Hematopoietic multipotent progenitor cell treated with erythropoietin and hydrocortisone succinate and interleukin-3 and kit ligand, for 4 days (in vitro differentiated cells): ENCODE measurements at places on chromosomes 5 and 9.

GRCh38 chr5:147857302-147858129 is 21.0 kb upstream of the SCGB3A2 start:
- DNase-seq: peak; percentile 78

GRCh38 chr9:37977851-37978480 is 74.0 kb upstream of the SLC25A51 start:
- peak; percentile 39 for DNase-seq

- DNase-seq: no peak
Observed at GRCh38 chr5:126002222-126002897, 420.8 kb upstream of the GRAMD2B start.

GRCh38 chr5:33227746-33228145 is 213.0 kb upstream of the TARS1 start:
- no peak for DNase-seq

GRCh38 chr5:178403351-178403750 is 170.7 kb upstream of the PHYKPL start:
- DNase-seq: no peak

GRCh38 chr5:83955916-83956315 is 235.3 kb upstream of the HAPLN1 start:
- no peak for DNase-seq

GRCh38 chr5:54091307-54092130 is 218.9 kb downstream of the ARL15 start:
- DNase-seq: no peak

GRCh38 chr9:26229324-26230054 is 551.2 kb upstream of the TUSC1 start:
- no peak for DNase-seq

GRCh38 chr5:140267559-140268018 is 35.3 kb downstream of the PFDN1 start:
- peak; percentile 33 for DNase-seq

DNA sequence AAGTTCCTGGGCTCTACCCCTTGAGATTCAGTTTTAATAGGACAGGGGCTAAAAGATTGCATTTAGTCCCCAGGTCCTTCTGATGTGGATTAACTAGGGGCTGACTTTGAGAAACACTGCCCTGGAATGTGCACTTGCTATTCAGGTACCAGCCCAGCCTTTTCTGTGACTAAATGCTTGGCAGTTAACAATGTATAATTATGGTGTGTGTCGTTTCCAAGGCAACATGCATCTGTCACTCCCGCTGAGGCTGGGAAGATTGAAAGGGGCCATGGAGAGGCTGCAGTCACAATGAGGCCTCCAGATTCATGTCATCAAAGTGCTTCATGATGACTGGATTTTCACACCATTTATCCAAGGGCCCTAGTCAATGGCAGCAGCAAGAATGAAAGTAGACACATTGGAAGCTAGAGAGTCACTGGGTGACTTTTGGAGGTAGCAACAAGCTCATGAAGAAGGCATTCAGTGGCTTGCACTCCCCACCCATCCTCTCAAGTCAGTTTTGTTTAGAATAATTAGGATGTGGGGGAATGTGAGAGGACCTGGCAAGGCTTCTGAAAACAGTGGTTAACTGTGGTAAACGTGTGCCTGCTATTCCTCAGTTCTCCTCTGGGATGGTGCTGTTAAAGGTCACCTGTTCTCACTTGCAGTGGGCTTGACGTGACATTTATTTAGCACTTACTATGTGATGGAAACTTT is 28.3 kb downstream of the RAI14 start:
- no peak for DNase-seq

DNA sequence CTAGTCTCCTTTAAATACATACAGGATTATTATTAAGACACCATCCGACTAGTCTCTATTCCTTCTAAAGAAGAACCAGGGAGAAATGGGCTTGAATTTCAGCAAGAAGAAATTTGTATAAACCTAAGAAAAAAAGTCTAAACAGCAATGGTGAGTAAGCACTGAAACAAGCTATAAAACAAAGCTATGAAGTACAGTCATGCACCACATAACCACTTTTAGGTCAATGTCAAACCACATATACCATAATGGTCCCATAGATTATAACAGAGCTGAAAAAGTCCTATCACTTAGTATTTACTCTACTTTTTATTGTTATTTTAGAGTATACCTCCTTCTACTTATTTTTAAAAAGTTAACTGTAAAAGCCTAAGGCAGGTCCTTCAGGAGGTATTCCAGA is 102.0 kb upstream of the NFIB start:
- no peak for DNase-seq

DNA sequence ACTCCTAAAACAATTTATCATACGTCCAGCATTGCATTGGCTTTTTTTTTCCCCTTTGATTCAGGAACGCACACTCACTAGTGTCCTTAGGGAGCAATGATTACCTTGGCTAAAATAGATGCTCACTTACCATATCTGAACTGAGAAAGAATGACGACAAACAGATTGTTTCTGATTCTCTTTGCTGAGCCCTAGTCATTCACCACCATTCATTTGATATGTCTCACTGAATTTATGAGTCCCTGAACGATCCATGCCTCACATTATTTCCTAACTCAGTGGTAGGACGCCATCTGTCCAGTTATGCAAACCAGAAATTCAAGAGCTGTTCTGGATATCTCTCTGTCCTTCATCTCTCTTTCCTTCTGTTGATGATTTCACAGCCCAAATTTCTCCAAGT is 39.3 kb upstream of the DAB2 start:
- DNase-seq: no peak

DNA sequence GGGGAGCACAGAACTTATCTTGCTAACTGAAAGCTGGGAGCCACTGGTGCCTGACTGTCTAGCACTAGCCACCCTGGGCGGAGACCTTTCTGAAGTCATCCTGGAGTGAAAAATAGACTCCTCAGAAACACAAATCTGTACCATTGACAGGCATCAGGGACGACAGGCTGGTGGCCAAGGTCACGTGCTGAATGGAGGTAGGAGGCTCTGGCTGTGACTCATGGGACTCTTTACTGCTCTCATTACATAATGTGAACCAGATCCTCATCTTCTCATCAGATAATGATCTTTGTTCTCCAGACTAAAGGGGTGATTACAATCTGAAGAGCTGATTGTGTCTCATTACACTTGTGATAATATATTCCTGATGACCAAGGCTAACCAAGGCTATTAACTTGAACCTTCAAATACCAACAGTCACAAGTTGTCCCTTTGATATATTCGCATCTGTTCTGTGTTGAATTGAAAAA is 91.8 kb downstream of the SEMA5A start:
- DNase-seq: no peak

GRCh38 chr5:152631221-152631620 is 226.1 kb upstream of the NMUR2 start:
- DNase-seq: no peak

- DNase-seq: no peak
Observed at GRCh38 chr5:757931-758697, 26.4 kb downstream of the ZDHHC11B start.

DNA sequence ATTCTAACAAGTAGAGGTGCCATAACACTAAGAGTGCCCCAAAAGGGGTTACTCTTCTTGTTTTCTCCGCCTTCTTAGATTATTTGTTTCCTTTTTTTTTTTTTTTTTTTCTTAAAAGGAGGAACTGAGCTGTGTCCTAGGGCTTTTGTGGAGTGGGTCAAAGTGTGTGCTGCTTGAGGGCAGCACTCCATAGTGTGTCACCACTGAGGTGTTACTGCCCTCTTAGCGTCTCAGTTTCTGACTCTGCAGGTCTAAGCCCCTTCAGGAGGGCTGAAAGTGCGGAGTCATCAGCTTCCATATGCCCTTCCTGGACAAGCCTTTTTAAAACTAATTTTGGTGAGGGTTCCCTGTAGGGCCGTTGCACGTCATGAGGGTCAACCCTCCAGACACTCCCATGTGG is 12.6 kb upstream of the NANS start:
- DNase-seq: no peak

DNA sequence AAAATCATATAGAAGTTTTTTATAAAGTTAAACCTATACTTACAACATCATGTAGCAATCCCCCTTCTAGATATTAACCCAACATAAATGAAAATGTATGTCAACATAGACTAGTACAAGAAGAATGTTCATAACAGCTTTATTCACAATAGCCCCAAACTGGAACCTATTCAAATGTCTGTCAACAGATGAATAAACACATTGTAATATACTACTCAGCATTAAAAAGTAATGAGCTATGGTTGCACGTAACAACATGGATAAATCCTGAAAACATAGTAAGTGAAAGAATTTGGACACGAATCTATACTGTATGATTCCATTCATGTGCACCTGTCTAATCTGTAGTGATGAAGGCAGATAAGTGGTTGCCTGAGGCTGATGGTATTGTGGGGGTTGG is 73.9 kb downstream of the CSNK1G3 start:
- DNase-seq: no peak

- DNase-seq: no peak
Observed at GRCh38 chr5:113435575-113435974, 786 bp upstream of the TSSK1B start.

DNA sequence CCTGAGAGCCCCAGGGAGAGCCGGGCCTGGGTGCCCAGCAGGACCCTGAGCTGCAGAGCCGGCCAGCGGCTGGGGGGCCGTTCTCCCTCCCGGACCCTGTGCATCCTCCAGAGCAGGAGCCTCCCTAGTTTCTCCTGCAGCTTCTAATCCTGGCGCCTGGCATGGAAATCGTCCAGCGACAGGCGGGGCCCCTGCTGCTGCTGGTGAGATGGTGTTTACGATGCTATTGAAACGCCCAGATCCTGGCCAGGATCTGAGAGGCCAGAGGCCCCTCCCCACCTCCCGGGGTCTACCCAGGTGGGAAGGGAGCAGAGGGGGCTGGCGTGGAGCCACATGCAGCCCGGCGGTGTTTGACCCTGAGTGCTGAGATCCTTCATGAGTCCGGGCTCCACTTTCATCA is 38.2 kb upstream of the CEP72 start:
- no peak for DNase-seq

DNA sequence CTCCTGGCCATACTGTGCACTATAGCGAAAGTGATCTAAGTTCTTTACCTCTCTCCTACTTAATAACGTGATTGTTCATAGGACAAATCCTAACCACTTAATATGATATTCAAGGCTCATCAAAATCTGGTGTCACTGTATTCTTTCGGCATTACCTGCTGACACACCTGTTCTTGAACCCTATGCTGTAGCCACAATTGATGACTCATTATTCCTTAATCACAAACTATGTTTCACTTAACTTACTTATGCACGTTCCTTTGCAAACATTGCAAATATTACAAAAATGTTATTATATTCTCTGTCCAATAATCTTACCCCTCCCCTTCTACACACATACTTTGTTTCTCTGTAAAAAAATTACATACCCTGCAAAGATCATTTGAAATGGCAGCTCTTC is 158.1 kb upstream of the ADRA1B start:
- DNase-seq: no peak
